GM19239 (cell line): ENCODE measurements at places on chromosomes 12 and 14.

- DNase-seq = no peak
Measured at GRCh38 chr14:69004731-69005431, 25.8 kb upstream of the ACTN1 start.

DNA sequence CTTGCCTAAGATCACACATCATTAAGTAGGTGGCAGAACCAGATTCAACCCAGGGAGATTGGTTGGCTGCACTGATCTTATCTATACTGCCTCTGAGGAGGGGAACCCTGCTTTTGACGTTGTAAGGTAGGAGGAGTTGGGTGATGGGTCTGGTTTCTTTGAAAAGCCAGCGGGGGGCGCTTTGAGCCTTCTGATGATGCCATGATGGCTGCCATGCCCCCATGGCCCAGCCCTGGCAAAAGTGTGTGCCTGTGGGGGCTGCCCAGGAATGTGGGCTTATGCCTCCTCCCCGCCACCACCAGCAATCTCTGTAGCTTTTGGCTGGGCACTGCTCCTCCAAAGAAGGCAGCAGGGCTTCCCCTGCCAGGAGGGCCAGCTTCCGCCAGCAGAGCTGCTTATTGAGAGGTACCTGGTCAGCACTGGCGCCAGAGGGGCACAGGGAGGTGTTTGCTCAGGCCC, 224.3 kb downstream of the SLC41A2 start:
- no peak for DNase-seq

DNA sequence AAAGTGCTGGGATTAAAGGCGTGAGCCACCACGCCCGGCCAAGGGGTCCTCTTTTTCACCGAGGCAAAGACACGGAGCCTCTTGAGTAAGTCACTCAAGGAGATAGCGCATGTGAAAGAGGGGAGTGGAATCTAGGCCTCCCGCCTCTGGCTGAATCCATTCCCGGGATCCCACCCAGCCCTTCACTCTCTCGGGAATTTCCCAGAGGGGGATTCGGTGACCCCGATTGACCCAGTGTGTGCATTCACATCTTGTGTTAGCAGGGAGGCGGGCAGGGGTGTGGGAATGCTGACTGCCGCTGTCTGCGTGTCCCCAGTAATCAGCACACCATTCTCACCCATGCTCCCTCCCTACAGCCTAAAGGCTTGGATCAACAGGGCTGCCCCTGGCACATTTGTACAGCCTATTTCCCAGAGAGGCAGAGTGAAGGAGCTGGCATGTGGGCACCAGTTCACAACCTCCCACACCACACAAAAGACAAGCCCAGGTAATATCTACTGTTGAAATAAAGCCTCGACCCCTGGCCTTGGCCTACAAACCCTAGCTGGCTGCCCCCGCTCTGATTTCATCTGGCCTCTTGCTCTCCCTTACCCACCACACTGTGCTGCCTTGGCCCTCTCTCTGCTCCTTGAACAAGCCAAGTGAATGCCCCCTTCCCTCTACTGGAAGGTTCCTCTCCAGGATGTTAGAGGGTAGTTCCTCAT, 1.3 kb upstream of the LTBP2 start:
- no peak for DNase-seq

DNA sequence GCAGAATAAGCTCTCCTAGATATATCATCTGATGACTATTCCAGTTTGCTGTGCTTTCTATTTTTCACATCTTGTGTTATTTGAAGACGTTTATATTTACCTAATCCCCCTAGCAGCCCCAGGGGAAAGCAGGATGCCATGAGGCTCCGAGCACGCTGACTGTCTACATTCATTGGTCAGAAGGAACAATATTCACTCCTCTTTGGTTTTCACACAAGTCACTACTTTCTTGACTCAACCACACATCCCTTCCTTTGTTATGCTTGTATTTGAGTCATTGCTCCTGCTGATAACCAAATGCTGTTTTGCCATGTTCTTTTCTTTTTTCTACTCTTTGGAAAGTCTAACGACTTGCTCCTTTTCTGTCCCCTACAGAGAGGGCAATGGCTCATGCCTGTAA, 86.5 kb upstream of the SLC38A2 start:
- no peak for DNase-seq
